Esophagus mucosa (tissue), 1 donor: ENCODE measurements at places on chromosomes 16 and 17. TPM values are rescaled to one million over a fixed set of nuclear protein-coding genes. Genes with fewer than 3 reads are reported as not detected.
A peak's percentile ranks its signal among the peaks of the same experiment; 100 is the strongest.

- no peak for ATAC-seq
Measured at GRCh38 chr16:52572656-52573055, 25.7 kb upstream of the TOX3 start.

- ATAC-seq: no peak
Measured at GRCh38 chr17:39328815-39329214, 72.6 kb downstream of the FBXL20 start.

KRT39 gene
- not detected for total RNA-seq

ELAC2 gene
- 39.0 TPM for total RNA-seq

RAB37 gene
- total RNA-seq: 0.96 TPM

DNA sequence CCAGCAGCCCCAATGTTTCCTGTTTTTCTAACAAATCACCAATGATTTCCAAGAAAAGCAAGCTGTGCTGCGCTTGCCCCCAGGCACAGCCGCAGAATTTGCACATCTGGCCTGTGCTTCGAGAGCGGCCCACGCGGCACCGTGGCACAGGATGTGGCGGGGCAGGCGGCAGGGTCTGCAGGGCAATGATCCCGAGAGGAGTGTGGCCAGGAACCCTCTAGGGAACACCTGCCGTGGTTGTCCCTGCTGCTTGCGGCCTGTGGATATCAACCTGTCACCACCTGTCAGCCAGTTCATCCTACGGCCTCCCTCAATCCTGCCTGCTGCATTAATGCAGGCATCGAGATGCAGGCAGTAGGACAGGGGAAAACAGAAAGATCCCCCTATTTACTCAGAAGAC is 24.0 kb downstream of the PIK3R5 start:
- ATAC-seq: peak; percentile 52

DNA sequence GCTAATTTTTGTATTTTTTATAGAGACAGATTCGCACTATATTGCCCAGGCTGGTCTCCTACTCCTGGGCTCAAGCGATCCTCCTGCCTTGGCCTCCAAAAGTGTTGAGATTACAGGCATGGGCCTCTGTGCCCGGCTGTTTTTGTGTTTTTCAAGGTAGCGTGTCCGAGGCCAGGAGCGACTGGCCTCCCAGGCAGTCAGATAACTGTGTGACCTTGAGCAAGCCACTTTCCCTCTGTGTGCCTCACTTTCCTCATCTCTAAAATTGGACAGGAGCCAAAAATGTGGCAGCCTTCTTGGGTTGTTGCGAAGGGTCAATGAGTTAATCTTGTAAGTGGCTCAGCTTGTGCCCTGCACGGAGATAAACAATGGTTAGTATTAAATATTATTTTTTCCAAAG is 2.4 kb downstream of the ABCC1 start:
- ATAC-seq: no peak

GRCh38 chr16:68113765-68114240 is 28.6 kb downstream of the NFATC3 start:
- peak; percentile 23 for ATAC-seq

- no peak for ATAC-seq
Measured at GRCh38 chr17:320139-320538, 32.5 kb downstream of the RPH3AL start.

DNA sequence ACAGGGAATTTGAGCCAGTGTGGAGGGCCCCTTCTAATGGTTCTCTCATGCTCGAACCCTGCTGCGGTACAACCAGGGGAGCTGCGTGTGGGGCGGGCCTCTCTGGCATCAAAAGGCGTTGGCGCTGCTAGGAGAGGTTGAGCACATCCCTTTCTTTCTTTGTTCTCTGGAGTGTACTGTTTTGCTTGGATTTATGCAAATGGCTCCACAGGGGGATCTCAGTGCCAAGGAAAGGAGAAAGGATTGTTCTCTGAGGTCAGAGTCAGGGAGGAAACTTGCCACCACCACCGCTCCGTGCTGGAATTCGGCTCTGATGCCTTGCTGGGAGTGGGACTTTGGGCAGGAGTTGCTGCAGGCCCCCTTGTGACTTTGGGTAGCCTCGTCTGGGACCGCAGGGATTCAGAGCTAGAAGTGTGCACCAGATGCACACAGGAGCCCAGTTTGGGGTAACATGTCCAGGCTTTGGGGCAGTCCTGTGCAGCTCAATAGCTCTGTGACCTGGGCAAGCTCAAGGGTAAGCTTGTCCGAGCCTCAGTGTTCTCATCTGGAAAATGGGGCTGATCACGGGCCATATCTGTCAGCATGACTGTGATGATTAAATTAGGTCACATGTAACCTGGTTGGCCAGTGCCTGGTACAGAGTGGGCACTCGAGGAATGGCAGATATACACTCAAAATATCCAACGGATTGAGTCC is 353.0 kb upstream of the EEF2KMT start:
- no peak for ATAC-seq

- ATAC-seq: peak; percentile 3
Measured at GRCh38 chr17:40322358-40323315, 13.7 kb downstream of the RARA start.

DNA sequence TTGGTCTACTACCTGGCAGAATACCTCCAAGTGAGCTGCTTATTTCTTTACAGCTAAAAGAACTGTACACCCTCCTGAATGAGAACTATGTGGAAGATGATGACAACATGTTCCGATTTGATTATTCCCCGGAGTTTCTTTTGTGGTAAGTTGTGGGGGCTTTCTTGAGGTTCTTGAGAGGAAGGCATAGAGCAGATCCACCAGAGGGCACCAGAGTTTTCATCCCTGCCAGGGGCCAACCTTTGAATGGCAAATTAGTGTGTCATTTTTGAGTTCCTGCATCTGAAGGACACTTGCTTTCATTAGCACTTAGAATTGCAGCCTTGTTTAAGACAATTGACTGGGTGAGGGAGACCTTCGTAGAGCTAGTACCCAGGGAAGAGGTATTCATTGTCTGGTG is 35.0 kb downstream of the NMT1 start:
- ATAC-seq: no peak

IL21R gene
- total RNA-seq: 0.56 TPM
